ENCODE measurements at places on chromosomes 1 and 21.

DNA sequence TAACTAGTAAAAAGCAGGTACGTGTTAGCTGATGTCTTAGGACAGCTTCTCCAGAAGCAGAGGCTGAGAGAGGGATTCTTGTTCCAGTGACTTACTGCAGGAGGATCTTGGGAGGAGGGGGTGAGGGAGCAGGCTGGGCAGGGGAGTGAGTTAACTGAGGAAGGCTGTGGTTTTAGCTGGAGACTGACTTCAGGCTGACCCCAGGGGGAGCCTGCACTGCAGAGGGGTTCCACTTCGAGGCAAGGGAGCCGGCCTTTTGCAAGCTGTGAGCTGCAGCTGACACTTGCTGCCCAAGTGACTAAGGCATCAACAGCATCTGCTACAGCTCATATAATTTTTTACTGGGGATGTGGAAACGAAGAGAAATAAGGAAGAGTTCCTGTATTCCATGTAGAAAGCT is 50.4 kb upstream of the SOD1 start:
- DNase-seq: no peak

DNA sequence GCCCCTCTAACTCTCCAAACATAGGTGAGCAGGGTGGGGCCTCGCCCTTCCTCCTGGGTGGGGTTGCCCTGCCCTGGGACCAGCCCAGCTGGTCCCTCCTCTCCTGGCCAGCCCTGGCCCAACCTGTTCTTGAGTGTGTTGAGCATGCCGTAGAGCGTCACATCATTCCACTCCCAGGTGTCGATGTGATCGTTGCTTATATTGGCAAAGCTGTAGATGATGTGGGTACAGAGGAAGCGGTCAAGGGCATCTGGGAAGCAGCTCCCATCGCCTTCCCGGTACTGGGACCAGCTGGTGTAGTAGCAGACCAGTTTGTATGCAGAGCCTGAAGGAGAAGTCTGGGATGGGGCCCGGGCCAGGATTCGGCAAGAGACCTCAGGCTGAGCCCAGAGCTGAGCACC is 1.4 kb downstream of the CHI3L1 start:
- no peak for DNase-seq

DNA sequence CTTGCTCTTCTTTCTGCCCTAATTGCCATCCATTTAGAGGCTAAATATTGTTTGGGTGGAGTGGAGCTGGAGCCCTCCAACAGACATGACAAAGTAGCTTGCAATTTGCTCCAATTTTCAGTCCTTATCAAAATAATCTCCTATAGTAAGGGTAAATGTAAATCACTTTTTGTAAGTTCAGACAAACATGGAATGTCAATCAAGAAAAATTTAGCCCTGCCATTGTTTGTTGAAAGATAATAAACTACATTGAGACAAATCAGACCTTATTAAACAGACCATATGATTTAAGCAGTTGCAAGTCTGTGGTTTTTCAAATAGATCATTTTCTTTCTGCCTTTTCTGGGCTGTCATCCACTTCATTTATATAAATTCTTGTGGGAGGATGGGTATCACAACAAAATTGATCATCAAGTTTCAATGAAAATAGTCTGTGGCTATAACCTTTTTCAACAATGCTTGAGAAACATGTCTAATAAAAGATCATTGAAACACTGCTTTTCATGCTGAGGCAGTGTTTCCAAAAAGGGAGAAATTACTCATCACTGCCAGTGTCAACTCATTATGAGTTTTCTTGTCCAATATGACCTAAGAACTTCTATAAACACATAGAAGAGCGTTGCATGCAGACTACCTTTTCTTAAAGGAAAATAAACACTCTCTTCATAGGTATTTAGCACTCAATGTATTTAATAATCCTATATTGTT is 1152.0 kb upstream of the B3GALT2 start:
- no peak for DNase-seq

DNA sequence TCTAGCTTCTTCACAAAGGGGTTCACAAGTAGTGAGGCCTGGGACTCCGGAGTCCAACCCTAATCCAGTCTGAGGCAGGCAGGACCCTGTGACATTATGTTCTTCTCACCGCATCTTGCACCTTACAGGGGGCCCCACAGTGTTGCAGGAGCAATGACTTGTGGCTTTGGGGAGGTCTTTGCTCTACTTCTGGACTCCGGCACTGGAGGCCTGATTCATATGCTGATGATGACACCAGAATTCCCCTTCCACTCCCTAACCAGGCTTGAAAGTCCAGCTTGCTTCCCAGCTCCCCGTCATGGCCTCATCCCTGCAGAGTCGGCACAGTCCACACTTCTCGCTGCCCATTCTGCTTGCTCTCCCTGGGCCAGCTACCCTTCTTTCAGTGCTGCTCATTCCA is 96.3 kb upstream of the SLC44A3 start:
- DNase-seq: no peak

DNA sequence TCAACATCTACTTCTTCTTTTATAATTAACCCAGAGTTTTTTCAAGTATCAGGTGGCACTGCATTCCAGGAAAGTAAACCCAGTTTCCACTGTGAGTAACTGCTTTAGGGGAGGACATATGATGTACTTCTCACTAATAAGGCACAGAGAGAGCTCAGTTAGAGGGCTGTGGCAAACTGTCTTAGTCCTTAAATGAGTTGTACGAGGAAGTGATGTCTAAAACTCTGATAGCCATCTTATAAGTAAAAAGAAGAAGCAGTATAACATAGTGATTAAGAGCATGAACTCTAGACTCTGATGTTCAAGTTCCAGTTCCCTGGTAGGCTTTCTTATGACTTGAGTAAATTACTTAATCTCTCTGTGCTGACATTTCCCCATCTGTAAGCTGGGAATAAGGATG is 58.7 kb upstream of the PTGS2 start:
- DNase-seq: no peak

GRCh38 chr1:17890056-17890814 is 135.1 kb downstream of the ACTL8 start:
- no peak for DNase-seq

DNA sequence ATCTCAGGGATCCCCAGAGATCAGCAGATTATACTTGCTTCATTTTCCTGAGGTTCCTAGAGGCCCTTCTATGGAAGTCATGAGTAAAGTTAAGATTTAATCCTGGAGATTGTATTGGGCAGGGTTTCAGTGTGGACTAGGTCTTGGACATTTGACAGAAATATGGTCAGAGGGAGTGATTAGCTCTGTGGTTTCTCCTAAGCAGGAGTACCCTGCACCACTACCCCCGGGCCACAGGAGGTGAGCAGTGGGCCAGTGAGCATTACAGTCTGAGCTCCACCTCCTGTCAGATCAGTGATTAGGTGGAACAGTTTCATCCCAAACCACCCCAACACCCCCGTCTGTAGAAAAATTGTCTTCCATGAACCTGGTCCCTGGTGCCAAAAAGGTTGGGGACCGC is 43.2 kb downstream of the PHACTR4 start:
- DNase-seq: no peak

DNA sequence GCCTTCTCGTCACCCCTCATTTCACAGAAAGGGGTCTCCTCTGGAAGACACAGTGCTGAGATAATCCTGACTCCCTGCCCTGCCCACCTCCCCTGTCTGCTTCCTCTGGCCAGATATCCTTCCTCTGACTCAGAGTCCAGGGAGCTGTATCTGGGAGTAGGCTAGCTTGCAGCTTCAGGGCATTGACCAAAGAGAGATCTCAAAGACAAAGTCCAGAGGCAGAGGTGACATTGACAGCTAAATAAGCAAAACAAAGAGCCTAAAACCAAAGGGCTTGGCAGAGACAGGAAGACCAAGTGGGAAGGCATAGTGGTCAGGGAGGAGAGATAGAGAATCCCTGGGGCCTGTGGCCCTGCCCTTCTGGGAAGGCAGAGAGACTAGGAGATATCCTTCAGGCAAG is 64.9 kb downstream of the TNR start:
- DNase-seq: no peak

GRCh38 chr1:63408331-63408730 is 40.9 kb downstream of the ALG6 start:
- DNase-seq: no peak

DNA sequence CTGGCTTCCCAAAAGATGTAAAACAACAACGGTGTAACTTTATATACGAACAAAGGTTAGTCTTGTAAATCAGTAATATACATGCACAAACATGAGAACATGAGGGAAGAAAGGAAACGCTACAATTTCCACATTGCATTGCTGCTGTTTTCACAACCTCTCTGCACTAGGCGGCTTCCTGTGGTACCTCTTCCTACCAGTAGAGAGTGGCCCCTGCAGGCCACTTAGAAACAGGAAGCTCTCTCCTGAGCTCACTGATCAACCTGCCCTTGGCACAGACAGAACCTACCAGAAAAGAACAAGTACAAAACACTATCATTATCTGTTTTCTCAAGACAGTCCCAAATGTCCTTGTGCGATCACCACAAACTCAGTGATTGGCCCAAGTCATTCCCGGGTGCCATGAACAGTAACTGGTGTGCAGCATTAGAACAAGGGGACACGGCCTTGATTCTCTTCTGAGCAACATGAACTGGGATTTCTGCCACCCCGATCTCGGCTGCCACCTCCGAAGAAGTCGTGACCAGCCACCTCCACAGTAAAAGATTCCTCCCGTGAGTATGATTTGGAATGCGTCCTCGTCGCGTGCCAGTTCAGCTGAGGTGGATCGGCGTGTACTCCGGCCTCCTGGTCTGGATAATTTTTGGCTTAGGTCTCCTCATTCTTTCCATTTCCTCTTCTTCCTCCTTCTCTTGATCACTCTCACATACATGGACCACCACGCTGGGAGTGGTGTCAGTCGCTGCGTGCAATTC is 5.7 kb upstream of the KCNE1 start:
- no peak for DNase-seq

GRCh38 chr1:156412653-156413321 is 43.8 kb downstream of the RHBG start:
- DNase-seq: no peak

Data from activated gamma-delta T cell treated with anti-CD3 and anti-CD28 coated beads, Interleukin-2, amount 50 U/mL, for 16 hours (primary cell).